ENCODE measurements at places on chromosomes 3 and 15.

- H3K4me1 ChIP-seq, result no peaks in the 10 kb centered on the region
- H3K4me3 ChIP-seq, result no peak overlapping the region
- peaks cover 14% of the 10 kb centered on the region for H3K27me3 ChIP-seq
- no peak for DNase-seq
These were observed 26.7 kb downstream of the SLCO2A1 start for GRCh38 chr3:134003066-134003465.

- H3K27me3 ChIP-seq, result peaks cover 54% of the 10 kb centered on the region
- no peaks in the 10 kb centered on the region for H3K36me3 ChIP-seq
- peaks cover 17% of the 10 kb centered on the region for H3K4me1 ChIP-seq
- peak; percentile 59 for DNase-seq
- no peak overlapping the region for H3K27ac ChIP-seq
- H3K4me3 ChIP-seq, result no peak overlapping the region
These were observed 51.7 kb upstream of the HES1 start for GRCh38 chr3:194084284-194084683.

GRCh38 chr15:65877749-65878148 is 8.5 kb downstream of the RAB11A start:
- DNase-seq, result no peak
- no peak overlapping the region for H3K27ac ChIP-seq
- no peaks in the 10 kb centered on the region for H3K27me3 ChIP-seq
- H3K4me3 ChIP-seq, result no peak overlapping the region
- peaks cover 38% of the 10 kb centered on the region for H3K36me3 ChIP-seq

DNA sequence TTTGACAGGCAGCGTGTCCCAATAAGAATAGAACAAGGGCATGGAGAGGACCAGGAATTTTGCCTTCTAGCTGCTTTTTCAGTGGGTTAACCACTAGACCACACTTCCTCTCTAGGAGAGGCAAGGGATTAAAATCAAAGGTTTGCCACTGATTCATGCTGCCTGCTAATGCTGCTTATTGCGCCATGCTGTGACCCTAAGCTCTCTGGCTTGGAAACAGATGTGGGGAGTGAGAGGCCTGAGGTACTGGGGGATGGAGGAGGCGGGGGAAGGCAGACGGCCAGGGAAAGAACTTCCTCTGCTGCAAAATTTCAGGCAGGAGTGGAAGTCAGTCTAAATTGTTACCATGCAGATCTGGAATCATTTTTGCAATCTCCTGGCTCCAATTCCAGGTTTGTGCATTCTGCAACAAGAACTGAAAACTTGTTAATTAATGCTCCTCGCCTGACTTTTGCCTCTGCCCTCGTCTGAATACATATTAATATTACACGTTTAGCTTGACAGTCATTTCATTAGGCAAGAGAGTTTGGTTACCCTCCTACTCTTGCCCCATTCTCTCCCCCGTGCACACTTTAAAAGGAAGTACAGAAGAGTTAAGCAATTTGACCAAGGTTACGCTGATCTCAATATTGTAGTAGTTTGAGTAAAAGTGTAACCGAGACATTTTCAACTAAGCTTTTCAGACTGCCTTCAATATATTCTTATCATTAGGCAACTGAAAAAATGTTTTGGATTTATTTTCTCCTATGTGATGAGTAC is 121.7 kb upstream of the SPRED1 start:
- peaks cover 10% of the 10 kb centered on the region for H3K4me1 ChIP-seq
- H3K27ac ChIP-seq, result no peak overlapping the region
- H3K4me3 ChIP-seq, result no peak overlapping the region
- H3K36me3 ChIP-seq, result no peaks in the 10 kb centered on the region

DNA sequence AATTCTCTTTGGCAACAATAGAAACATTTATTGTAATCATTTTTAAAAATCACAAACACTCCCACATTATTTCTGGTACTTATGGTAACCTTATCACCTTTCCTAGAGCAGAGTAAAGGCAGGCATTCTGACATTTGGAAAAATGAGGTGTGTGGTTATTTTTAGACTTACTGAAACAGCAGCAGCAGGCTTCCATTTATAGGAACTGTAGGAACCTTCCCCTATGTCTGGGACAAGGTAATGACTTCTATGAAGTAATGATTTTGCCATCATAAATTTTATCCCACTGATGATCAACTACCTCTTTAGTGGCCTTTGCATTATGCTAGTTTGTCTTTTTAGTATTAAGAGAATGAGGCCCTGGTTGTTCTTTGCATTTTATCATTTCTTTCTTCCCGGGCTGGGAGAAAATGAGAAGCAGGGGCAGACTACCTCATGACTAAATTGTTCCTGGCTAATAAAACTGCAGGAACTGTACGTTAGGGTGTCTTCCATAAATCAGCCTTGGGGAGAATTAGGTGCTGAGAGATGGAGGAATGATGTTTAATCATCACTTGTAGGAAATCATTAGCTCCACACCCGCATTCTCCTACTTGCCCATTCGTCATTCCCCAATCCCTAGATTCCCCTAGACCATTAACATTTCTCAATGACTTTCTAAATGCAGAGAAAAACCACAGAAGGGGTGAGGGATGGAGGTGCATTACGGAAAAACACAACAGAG is 680.3 kb downstream of the AGBL1 start:
- H3K4me1 ChIP-seq, result no peaks in the 10 kb centered on the region
- no peak for DNase-seq
- H3K36me3 ChIP-seq, result no peaks in the 10 kb centered on the region
- peaks cover 5% of the 10 kb centered on the region for H3K27me3 ChIP-seq
- no peak overlapping the region for H3K27ac ChIP-seq

DNA sequence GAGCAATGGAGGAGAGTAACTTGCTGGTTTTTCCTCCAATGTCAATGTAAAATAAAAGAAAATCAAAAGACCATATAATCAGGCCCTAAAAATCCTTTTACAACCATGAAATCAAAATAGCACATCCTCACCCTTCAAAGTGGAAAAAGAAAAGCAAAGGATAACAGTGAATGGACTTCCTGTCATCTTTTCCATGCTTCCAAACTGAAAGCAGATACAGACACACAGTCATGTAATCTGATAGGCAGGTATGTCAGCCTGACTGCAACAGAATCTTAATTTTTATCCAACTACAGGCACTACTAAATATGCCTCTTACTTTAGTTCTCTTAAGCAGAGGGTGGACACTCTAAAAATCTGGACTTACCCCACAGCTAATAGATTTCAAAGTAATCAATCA is 27.8 kb upstream of the IGDCC4 start:
- no peak for DNase-seq
- peaks cover 41% of the 10 kb centered on the region for H3K36me3 ChIP-seq
- H3K4me1 ChIP-seq, result no peaks in the 10 kb centered on the region
- H3K27me3 ChIP-seq, result no peaks in the 10 kb centered on the region

GRCh38 chr15:83379579-83379959 is 67.6 kb upstream of the SH3GL3 start:
- peaks cover 39% of the 10 kb centered on the region for H3K27me3 ChIP-seq
- H3K36me3 ChIP-seq, result no peaks in the 10 kb centered on the region
- H3K27ac ChIP-seq, result no peak overlapping the region
- no peak for DNase-seq
- no peak overlapping the region for H3K4me3 ChIP-seq
- H3K4me1 ChIP-seq, result peaks cover 6% of the 10 kb centered on the region

DNA sequence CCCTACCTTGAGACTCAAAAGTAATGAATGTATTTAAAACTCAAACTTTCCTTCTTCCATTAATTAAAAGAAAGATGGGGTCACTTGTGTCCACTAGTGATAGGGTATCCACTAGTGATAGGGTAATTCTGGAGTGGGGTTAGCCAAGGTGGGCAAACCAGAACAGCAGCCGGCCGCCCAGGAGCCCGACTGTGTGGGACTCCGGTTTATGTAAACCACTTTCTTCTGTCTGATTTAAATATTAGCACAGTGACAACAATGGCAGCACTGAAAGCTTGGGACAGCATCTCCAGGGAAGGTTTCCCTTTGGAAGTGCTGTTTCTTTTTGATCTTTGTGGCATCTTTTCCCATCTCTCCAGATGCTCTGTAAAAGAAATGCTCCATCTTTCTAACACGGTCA is 722 bp downstream of the MYZAP start:
- H3K36me3 ChIP-seq, result no peaks in the 10 kb centered on the region
- H3K27me3 ChIP-seq, result peaks cover 56% of the 10 kb centered on the region
- no peak overlapping the region for H3K27ac ChIP-seq
- DNase-seq, result no peak
- no peak overlapping the region for H3K4me3 ChIP-seq

DNA sequence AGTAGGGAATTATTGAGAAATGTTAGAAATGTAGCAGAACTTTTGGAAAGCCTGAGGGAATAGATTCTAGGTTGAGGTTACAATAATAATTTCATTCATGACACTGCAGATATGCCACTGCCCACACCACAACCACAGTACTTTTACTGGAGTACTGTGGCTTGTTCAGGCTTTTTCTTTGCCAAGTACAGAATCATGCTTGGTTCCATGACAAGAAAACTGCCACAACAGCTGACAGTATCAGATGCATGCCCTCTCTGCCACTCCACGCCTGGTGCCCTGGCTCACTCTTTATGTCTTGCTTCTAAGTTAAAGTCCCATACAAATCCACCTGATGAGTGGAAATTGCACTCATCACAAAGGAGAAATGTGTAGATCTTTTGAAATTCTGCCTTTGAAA is 398.6 kb downstream of the ZIC1 start:
- no peaks in the 10 kb centered on the region for H3K4me1 ChIP-seq
- H3K27ac ChIP-seq, result no peak overlapping the region
- H3K27me3 ChIP-seq, result no peaks in the 10 kb centered on the region
- no peaks in the 10 kb centered on the region for H3K36me3 ChIP-seq
- no peak for DNase-seq
- no peak overlapping the region for H3K4me3 ChIP-seq

DNA sequence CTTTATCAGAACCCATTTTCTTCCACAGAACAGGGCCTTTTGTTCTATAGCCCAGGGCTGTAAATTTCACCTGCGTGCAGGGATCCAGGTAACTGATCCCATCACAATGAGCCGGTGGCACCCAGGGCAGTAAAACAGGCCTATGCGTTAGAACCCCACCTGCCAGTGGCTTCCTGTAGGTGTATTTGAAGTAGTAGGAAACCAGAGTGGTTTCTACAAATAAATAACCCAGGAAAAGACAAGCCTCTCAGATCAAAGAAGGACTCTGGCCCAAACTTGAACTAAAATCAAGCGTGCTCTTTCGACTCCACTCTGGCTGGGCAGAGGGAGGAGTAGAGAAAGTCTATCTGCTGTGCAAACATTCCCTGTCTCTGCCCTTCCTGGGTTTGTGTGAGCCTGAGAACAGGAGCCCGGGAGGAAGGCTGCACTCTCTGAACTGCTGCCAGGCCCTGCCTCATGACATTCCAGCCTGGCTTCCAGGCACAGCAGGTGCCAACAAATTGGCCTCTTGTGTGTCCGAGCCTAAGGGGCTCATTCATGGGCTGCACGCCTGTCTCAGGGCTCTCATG is 77.7 kb downstream of the CEMIP start:
- peaks cover 12% of the 10 kb centered on the region for H3K27me3 ChIP-seq
- DNase-seq, result no peak
- H3K36me3 ChIP-seq, result no peaks in the 10 kb centered on the region
- no peak overlapping the region for H3K4me3 ChIP-seq
- H3K27ac ChIP-seq, result no peak overlapping the region

DNA sequence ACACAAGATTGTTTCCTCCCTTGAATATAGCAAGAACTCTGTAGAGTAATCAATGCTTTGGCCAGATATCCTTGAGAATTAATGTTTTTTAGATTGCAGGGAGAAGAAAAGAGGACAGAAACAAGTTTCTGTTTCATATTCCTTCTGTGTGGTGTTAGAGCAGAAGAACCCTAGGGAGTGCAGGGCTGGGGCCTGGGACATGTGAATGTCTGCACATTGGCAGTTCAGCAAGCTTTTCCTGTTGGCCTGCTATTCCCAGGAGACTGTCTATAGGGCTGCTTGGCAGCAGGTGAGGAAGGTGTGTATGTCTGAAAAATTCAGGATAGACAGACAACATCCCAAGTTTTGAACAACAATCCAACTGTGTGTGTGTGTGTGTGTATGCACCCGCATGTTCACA is 13.6 kb upstream of the CNBP start:
- DNase-seq, result no peak
- H3K36me3 ChIP-seq, result peaks cover 6% of the 10 kb centered on the region
- H3K4me1 ChIP-seq, result peaks cover 4% of the 10 kb centered on the region
- no peaks in the 10 kb centered on the region for H3K27me3 ChIP-seq
- no peak overlapping the region for H3K27ac ChIP-seq
- H3K4me3 ChIP-seq, result no peak overlapping the region

GRCh38 chr15:78542647-78543046 is 2.4 kb downstream of the PSMA4 start:
- peak overlapping the region; percentile 86 for H3K4me3 ChIP-seq
- peak overlapping the region; percentile 94 for H3K27ac ChIP-seq
- peaks cover 22% of the 10 kb centered on the region for H3K4me1 ChIP-seq

DNA sequence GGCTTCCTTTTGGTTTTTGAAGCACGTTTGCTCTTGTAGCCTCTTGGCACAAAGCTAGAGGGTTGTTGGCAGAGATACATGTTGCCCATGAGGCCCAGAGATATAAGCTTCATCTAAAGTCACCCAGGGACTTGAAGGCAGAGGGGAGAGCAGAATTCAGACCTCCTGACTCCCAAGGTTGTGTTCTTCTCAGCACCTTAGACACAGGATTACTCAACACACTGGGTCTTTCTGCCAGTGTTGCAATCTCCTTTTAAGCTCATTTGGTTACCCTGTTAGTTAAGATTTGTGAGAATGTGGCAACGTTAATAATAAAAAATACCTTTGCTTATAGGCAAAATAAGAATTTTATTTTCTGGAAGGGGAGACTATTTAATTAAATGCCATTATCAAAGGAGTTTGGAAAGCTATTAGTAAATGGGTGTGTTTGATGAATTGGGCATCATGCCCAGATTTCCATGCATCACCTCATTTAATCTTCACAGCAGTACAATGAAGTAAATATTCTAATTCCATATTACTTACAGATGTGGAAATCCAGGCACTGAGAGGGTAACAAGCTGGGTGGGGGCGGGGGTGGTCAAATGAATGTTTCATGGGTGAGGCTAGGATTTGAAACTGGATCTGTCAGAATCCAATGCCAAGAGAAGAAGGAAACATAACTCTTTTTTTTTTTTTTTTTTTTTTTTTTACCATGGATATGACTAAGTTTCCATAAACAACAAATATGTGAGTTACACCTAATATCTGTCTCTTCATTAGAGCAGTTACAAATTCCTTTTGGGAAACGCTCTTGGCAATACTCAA is 183.3 kb downstream of the NR1D2 start:
- no peak overlapping the region for H3K4me3 ChIP-seq
- H3K4me1 ChIP-seq, result no peaks in the 10 kb centered on the region
- H3K27ac ChIP-seq, result no peak overlapping the region
- H3K36me3 ChIP-seq, result no peaks in the 10 kb centered on the region
- no peaks in the 10 kb centered on the region for H3K27me3 ChIP-seq

Data from activated CD8-positive, alpha-beta memory T cell treated with anti-CD3 and anti-CD28 coated beads, Interleukin-2, amount 10 ng/mL, durations not matched to agents 7 days and 5 days (primary cell).